ENCODE measurements at places on chromosomes 12 and 14. TPM values are rescaled to one million over a fixed set of nuclear protein-coding genes. Genes with fewer than 3 reads are reported as not detected.
A peak's percentile ranks its signal among the peaks of the same experiment; 100 is the strongest.

DNA sequence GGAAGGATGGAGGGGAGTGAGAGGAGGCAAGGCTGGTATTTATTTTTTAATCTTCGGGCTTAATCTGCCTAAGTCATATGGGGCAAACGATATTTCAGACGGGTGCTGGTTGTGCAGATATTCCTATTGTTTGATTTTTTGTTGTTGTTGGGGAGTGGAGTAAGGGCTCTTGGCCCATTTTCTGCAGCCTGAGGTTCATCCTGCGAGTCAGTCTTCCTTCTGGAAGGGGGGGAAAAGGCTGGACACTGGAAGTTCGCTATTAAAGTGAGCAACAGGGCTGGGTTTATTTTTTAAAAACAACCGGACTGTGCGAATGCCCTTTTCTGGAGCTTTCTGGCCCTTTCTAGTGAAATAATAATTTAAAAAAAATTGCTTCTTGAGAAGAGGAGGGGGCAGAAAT is 2.3 kb downstream of the NRXN3 start:
- DNase-seq, result no peak

DNA sequence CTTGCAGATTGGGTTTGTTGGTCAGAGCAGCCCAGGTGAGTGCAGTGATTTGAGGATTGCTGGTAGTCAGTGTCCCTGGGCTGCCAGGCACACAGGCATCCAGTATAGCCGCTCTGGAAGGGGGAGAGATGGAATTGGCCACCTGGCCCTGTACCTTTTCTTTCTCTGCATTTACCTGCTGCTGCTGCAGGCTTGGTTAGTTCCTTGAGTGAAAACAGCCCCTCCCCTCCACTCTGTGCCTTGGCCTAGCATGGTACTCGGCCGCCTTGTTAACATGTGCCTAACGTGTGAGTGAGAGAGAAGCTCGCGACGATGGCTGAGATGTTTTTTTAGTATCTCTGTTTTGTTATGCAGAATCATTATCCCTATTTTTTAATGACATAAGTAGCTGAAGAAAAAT is 49.3 kb upstream of the AMN start:
- no peak for DNase-seq

DNA sequence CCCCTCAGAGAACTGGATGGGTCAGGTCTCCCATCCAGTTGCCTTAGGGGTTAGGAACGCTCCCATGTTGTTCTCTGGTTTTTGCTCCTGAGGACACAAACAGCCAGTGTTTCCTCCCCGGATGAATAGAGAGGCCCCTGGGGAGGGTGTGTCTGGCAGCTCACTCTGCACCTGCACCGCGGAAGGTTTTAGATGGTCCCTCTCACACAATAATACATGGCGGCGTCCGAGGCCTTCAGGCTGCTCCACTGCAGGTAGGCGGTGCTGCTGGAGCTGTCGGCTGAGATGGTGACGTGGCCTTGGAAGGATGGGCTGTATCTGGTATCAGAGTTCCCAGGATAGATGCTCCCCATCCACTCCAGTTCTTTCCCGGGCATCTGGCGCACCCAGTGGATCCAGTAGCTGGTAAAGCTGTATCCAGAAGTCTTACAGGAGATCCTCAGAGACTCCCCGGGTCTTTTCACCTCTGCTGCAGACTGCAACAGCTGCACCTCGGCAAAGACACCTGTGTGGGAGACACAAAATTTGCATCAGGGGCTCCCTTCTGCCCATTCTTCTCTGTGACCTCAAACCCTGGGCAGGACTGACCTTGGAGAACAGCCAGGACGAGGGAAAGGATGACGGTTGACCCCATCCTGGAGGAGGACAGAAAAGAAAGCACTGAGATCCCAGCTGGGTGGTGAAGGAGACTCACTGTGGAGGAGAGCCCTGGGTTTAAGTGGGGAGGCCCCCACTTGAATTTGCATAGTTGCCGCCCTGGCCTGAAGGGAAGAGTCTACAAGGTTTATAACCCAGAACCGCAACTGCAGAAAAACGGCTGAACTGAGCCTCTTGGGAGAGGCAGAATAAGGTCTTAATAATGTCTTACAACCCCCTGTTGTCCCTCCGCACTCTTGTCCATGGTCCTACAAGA is 1324.8 kb downstream of the TMEM121 start:
- DNase-seq, result peak; percentile 77

GRCh38 chr12:111596985-111597830 is 1.9 kb downstream of the ATXN2 start:
- peak; percentile 75 for DNase-seq

GRCh38 chr12:100359822-100360221 is 2.9 kb downstream of the SLC17A8 start:
- DNase-seq, result no peak

DNA sequence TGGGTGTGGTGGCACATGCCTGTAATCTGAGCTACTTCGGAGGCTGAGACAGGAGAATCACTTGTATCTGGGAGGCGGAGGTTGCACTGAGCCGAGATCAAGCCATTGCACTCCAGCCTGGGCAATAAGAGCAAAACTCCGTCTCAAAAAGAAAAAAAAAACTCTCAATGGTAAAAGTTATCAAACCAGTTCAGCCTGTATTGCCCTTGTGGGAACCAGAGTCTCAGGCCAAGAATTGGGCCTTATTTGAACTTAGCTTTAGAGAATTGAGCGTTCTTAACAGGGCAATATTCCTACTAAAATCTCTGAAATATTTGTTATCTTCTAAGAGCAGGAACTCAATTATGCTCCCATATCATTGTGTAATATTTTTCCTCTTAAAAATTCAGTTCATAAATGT is 7.7 kb upstream of the MDM2 start:
- peak; percentile 21 for DNase-seq

GRCh38 chr14:105075379-105076295 is 10.4 kb upstream of the GPR132 start:
- no peak for DNase-seq

DNA sequence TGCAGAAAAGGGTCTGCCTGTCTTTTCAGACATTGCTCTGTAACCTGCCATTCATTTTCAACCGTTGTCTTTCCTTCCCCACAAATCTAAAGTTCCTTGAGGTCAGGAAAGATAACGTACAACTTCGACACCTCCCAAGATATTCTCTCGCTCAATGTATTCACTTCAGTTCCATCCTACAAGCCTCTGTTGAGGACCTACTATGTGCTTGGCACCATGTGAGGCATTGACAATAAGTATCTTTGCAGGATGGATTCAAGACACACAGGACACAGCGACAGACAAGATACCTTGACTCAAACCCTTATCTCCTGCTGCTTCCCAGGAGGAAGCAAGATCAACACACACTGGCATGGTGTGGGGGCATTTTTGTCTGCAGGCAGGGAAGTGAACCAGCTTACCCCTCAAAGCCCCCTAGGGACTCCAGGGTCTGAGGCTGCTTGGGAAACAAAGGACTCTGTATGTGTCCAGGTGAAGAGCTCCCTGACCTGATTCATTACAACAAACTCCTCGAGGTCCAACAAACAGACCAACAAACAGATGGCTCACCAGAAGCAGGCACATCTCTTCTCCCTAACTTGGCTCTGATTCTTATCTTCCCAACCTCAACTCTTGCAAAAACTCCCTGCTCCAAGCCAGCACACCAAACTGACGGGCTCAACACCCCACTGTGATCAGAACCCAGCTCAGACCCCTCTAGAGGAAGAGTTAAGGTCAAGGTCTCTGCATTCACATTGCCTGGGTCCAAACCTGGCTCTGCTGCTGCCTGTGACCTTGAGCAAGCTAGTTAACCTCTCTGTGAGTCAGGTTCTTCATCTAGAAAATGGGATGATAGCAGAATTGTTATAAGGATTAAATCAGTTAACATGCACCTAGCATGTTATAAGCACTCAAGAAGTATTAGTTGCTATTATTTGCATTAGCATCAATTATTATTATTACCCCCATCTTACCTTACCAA is 6.3 kb downstream of the NUAK1 start:
- DNase-seq, result no peak

DNA sequence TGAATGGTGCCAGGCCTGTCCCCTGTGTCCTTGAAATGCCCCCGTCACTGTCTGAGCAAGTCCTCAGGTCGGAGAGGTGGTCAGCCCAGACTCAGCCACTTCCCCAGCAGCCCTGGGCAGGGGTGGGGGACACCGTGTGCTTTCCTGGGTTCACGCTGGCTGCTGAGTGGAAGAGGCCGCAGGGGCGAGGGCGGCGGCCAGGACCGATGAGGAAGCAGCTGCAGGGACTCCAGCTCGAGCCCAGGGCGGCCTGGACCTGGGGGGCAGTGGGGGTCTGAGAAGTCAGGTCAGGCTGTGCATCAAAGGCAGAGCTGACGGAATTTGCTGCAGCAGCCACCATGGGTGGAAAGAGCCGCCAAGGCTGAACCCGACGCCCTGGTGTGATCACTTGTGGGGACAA is 28.4 kb downstream of the NOC4L start:
- no peak for DNase-seq

GRCh38 chr14:86237733-86238132 is 707.8 kb downstream of the FLRT2 start:
- no peak for DNase-seq

- DNase-seq, result peak; percentile 86
These were observed 34.2 kb upstream of the KICS2 start for GRCh38 chr12:64256166-64256800.

DNA sequence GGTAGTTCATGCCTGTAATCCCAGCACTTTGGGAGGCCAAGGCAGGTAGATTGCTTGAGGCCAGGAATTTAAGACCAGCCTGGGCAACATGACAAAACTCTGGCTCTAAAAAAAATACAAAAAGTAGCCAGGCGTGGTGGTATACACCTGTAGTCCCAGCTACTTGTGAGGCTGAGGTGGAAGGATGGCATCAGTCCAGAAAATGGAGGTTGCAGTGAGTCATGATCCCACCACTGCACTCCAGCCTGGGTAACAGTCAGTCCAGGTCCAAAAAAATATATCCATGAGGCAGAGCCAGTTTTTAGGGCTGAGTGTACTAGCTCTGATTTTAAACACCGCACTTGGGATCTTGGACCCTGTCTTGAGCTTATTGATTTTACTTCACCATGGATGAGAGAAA is 30.6 kb upstream of the FICD start:
- DNase-seq, result no peak

DNA sequence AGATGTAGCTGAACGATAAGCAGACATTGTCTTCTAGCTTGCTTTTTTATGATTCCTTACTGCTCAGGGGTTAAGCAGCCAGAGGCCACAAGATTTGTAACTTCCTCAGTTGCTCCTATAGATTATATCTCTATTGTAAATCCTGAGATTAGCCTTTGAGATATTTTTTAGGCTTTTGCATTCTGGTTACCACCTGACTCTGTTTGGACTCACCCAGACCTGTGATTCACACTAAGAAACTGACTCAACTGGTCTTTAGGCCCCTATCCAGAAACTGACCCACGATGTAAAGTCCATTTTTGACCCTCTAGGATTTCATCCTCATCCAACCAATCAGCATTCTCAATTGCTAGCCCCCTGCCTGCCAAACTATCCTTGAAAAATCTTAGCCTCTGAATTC is 194.4 kb downstream of the RASSF9 start:
- DNase-seq, result no peak

DNA sequence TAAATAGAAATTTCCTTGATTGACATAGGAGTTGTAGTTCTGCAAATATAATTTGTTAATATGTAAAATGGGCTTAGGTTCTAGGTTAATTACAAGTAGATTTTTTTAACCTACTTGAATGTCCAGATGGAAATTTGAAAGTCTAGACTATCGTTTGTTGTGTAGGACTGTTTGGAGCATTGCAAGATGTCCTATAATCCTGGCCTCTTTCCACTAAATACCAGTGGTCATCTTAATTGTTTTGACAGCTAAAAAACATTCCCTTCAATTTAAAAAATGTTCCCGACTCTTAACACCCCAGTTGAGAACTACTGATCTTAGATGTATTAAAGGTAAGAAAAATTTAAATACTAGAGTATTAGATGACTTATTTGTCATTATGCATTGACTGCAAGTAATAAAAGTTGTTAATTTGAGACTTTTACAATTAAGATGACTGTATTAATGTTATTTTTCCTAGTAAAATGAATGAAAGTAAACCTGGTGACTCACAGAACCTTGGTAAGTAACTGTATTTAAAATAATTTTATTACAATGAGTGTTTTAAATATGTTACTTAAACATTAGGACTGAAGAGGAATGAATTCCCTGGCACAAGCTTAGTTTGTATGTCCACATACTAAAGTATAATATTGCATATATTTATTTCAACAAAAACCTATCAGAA is 21.8 kb downstream of the G2E3 start:
- DNase-seq, result no peak

GRCh38 chr12:119938049-119938667 is 50.9 kb upstream of the BICDL1 start:
- peak; percentile 86 for DNase-seq

- DNase-seq, result no peak
These were observed 918 bp downstream of the LIN7A start for GRCh38 chr12:80936642-80937390.

DNA sequence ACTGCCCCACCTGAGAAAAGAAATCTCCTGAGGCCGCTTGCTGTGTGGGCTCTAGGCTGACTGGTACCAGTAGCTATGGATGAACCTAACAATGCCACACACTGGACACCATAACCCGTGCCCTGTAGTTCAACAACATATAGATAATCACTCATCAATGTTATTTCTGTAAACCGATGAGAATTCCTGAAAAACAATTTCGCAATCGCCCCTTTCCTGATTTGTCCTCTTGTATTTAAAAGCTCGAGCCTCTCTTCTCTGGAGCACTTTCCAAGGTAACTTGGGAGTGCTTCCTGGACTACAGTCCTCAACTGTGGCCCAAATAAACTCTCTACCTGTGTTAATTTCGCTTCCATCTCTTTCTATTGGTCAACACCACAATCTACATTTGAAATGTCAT is 26.1 kb upstream of the PPP2R5C start:
- DNase-seq, result no peak

DNA sequence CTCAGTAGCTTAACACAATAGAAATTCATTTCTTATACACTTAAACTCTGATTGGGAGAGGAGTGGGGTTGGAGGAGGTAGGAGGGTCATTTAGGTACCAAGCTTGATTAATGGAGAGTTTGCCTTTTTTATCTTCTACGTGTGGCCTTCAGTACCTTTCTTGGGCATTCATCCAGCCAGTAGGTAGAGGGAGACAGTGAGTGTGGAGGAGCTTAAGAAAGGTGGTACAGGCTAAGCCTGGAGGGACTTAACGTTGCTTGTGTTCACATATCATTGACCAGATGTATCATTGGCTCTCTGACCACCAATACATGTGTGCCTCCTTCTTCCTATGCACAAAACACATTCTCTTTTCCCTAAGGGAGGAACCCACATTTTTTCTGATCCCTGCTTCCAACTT is 232.9 kb upstream of the CRY1 start:
- DNase-seq, result no peak

GRCh38 chr12:92582893-92583292 is 119.9 kb upstream of the PLEKHG7 start:
- DNase-seq, result no peak

GRCh38 chr14:65972346-65972870 is 513.8 kb upstream of the CCDC196 start:
- no peak for DNase-seq

- no peak for DNase-seq
These were observed 99.6 kb downstream of the LMO3 start for GRCh38 chr12:16506394-16506793.

GRCh38 chr14:55724736-55725135 is 144.7 kb downstream of the KTN1 start:
- DNase-seq, result no peak

- DNase-seq, result peak; percentile 44
These were observed 666 bp downstream of the FMNL3 start for GRCh38 chr12:49706351-49707127.

GRCh38 chr12:101703487-101703886 is 6.0 kb downstream of the CHPT1 start:
- DNase-seq, result no peak

The TMEM132C gene
- not detected for total RNA-seq

The GLI1 gene
- total RNA-seq, result 1.9 TPM

The LYZ gene
- total RNA-seq, result not detected

The SLC17A8 gene
- total RNA-seq, result not detected

The AMIGO2 gene
- 1.2 TPM for total RNA-seq

The YEATS4 gene
- total RNA-seq, result 76.5 TPM

The SOAT2 gene
- total RNA-seq, result not detected

The LPAR5 gene
- 14.6 TPM for total RNA-seq

Measured in Karpas-422 (cell line).